ENCODE measurements at places on chromosomes 12 and 14. TPM values are rescaled to one million over a fixed set of nuclear protein-coding genes. Genes with fewer than 3 reads are reported as not detected.

- no peak for DNase-seq
- H3K4me3 ChIP-seq, result no peak overlapping the region
- H3K4me1 ChIP-seq, result no peaks in the 10 kb centered on the region
- peaks cover 12% of the 10 kb centered on the region for H3K36me3 ChIP-seq
- no peaks in the 10 kb centered on the region for H3K27me3 ChIP-seq
Observed at GRCh38 chr14:59422069-59422881, 42.9 kb downstream of the GPR135 start.

DNA sequence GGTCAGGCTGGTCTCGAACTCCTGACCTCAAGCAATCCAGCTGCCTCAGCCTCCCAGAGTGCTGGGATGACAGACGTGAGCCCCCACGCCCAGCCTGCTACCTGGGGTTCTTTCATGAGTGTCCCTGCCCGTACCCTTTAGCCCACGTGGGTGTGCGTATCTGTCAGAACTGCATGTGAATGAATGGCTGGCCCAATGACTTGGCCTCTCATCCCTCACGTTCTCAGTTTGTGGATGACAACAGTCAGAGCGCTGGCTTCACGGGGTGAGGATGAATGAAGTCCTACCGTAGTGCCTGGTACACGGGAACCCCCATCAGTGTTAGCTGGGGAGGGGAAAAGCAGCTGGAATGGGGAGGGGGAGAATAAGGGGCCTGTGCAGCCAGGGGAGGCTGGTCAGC is 16.1 kb upstream of the ZDHHC22 start:
- H3K27ac ChIP-seq, result no peak overlapping the region
- H3K4me3 ChIP-seq, result no peak overlapping the region
- DNase-seq, result no peak
- no peaks in the 10 kb centered on the region for H3K27me3 ChIP-seq
- H3K4me1 ChIP-seq, result peaks cover 18% of the 10 kb centered on the region

- peak overlapping the region; percentile 98 for H3K27ac ChIP-seq
- peaks cover 37% of the 10 kb centered on the region for H3K36me3 ChIP-seq
- peak overlapping the region; percentile 99 for H3K4me3 ChIP-seq
- no peaks in the 10 kb centered on the region for H3K27me3 ChIP-seq
- peaks cover 39% of the 10 kb centered on the region for H3K4me1 ChIP-seq
Observed at GRCh38 chr12:10721651-10722501, 1.2 kb downstream of the YBX3 start.

GRCh38 chr12:38890102-38890855 is 15.1 kb downstream of the CPNE8 start:
- no peaks in the 10 kb centered on the region for H3K36me3 ChIP-seq
- no peak overlapping the region for H3K4me3 ChIP-seq
- no peaks in the 10 kb centered on the region for H3K27me3 ChIP-seq
- no peak overlapping the region for H3K27ac ChIP-seq
- peaks cover 27% of the 10 kb centered on the region for H3K4me1 ChIP-seq

- no peaks in the 10 kb centered on the region for H3K4me1 ChIP-seq
- H3K36me3 ChIP-seq, result no peaks in the 10 kb centered on the region
- no peak overlapping the region for H3K4me3 ChIP-seq
Observed at GRCh38 chr12:2306735-2307134, 253.9 kb downstream of the CACNA1C start.

- peaks cover 22% of the 10 kb centered on the region for H3K4me1 ChIP-seq
- peak overlapping the region; percentile 95 for H3K27ac ChIP-seq
- H3K36me3 ChIP-seq, result peaks cover 11% of the 10 kb centered on the region
- H3K4me3 ChIP-seq, result peak overlapping the region; percentile 75
- peak; percentile 47 for DNase-seq
Observed at GRCh38 chr12:52052468-52053186, 1.4 kb downstream of the NR4A1 start.

- H3K36me3 ChIP-seq, result peaks cover 24% of the 10 kb centered on the region
- no peaks in the 10 kb centered on the region for H3K27me3 ChIP-seq
- no peak overlapping the region for H3K4me3 ChIP-seq
- no peak for DNase-seq
Observed at GRCh38 chr14:74508844-74509428, 15.4 kb downstream of the ISCA2 start.

Gene GPD1
- 0.37 TPM for total RNA-seq

Gene DBX2
- not detected for total RNA-seq

- H3K4me1 ChIP-seq, result no peaks in the 10 kb centered on the region
- no peak overlapping the region for H3K27ac ChIP-seq
- H3K27me3 ChIP-seq, result no peaks in the 10 kb centered on the region
- no peaks in the 10 kb centered on the region for H3K36me3 ChIP-seq
- no peak overlapping the region for H3K4me3 ChIP-seq
- no peak for DNase-seq
Observed at GRCh38 chr12:39966721-39967120, 139.2 kb downstream of the SLC2A13 start.

DNA sequence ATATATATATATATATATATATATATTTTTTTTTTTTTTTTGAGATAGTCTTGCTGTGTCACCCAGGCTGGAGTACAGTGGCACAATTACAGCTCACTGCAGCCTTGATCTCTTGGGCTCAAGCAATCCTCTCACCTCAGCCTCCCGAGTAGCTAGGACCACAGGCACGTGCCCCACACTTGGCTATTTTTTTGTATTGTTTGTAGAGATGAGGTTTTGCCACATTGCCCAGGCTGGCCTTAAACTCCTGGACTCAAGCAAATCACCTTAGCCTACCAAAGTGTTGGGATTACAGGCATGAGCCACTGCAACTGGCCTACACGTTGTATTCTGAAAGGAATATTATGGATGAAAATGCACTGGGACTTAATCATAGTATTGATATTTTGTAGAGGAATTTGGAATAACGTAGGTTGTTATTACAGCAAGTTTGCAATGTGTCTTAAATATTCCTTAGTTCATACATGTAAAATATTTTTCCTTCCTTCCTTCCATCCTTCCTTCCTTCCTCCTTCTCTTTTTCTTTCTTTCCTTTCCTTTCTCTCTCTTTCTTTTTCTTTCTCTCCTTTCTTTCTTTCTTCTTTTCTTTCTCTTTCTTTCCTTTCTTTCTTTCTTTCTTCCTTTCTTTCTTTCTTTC is 862 bp downstream of the KLRB1 start:
- no peak for DNase-seq
- no peak overlapping the region for H3K27ac ChIP-seq
- H3K27me3 ChIP-seq, result no peaks in the 10 kb centered on the region
- peaks cover 1% of the 10 kb centered on the region for H3K36me3 ChIP-seq
- H3K4me1 ChIP-seq, result no peaks in the 10 kb centered on the region
- no peak overlapping the region for H3K4me3 ChIP-seq

Gene TMEM63C
- 5.1 TPM for total RNA-seq

GRCh38 chr12:109870648-109871047 is 9.7 kb downstream of the GLTP start:
- no peak overlapping the region for H3K4me3 ChIP-seq
- H3K27me3 ChIP-seq, result no peaks in the 10 kb centered on the region
- no peak overlapping the region for H3K27ac ChIP-seq
- no peak for DNase-seq
- H3K4me1 ChIP-seq, result peaks cover 8% of the 10 kb centered on the region

GRCh38 chr14:77645520-77646230 is 29.2 kb upstream of the SPTLC2 start:
- no peaks in the 10 kb centered on the region for H3K4me1 ChIP-seq
- no peak overlapping the region for H3K4me3 ChIP-seq
- no peak for DNase-seq

- no peaks in the 10 kb centered on the region for H3K27me3 ChIP-seq
- no peak overlapping the region for H3K4me3 ChIP-seq
- peaks cover 6% of the 10 kb centered on the region for H3K4me1 ChIP-seq
- H3K36me3 ChIP-seq, result no peaks in the 10 kb centered on the region
- DNase-seq, result no peak
Observed at GRCh38 chr12:12323591-12323990, 26.5 kb downstream of the MANSC1 start.

GRCh38 chr14:75689012-75689411 is 28.0 kb downstream of the TTLL5 start:
- no peak overlapping the region for H3K4me3 ChIP-seq
- no peak for DNase-seq
- no peak overlapping the region for H3K27ac ChIP-seq
- H3K27me3 ChIP-seq, result no peaks in the 10 kb centered on the region

DNA sequence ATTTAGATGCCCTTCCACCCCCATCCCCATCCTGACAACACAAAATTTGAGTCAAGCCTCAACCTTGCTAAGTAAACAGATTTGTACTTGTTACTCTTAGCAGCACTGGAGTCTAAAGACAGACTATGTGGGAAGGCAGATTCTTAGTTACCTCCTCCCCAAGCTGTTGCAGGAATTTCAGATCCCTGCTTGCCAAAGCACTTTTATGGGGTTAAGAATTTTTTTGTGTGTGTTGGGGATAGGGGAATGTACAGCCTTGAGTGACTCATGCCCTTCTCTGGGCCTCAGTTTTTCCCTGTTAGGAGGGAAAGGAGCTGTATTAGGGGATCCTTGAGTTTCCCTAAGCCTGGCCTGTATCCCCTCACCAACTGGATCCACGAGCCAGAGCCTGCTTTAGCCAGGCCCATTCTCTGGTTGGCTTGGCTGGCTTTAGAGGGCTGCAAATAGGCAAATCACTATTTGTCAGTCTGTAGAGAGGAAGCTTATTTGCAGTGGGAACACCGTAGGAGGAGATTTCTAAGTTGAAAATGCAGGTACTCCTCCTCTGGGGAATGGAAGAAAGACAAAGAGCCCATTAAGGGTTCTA is 27.7 kb upstream of the RNU6-8 start:
- peak; percentile 14 for DNase-seq
- H3K27ac ChIP-seq, result peak overlapping the region; percentile 7
- H3K27me3 ChIP-seq, result no peaks in the 10 kb centered on the region
- peaks cover 29% of the 10 kb centered on the region for H3K4me1 ChIP-seq
- H3K4me3 ChIP-seq, result no peak overlapping the region

- H3K36me3 ChIP-seq, result no peaks in the 10 kb centered on the region
- H3K4me1 ChIP-seq, result no peaks in the 10 kb centered on the region
- no peak overlapping the region for H3K4me3 ChIP-seq
- DNase-seq, result no peak
- H3K27me3 ChIP-seq, result no peaks in the 10 kb centered on the region
Observed at GRCh38 chr12:33794954-33795353, 227.3 kb upstream of the ALG10 start.

GRCh38 chr12:50924131-50924438 is 28.3 kb upstream of the HIGD1C start:
- H3K4me3 ChIP-seq, result peak overlapping the region; percentile 96
- no peak for DNase-seq
- peak overlapping the region; percentile 93 for H3K27ac ChIP-seq
- no peaks in the 10 kb centered on the region for H3K27me3 ChIP-seq
- H3K36me3 ChIP-seq, result peaks cover 6% of the 10 kb centered on the region

DNA sequence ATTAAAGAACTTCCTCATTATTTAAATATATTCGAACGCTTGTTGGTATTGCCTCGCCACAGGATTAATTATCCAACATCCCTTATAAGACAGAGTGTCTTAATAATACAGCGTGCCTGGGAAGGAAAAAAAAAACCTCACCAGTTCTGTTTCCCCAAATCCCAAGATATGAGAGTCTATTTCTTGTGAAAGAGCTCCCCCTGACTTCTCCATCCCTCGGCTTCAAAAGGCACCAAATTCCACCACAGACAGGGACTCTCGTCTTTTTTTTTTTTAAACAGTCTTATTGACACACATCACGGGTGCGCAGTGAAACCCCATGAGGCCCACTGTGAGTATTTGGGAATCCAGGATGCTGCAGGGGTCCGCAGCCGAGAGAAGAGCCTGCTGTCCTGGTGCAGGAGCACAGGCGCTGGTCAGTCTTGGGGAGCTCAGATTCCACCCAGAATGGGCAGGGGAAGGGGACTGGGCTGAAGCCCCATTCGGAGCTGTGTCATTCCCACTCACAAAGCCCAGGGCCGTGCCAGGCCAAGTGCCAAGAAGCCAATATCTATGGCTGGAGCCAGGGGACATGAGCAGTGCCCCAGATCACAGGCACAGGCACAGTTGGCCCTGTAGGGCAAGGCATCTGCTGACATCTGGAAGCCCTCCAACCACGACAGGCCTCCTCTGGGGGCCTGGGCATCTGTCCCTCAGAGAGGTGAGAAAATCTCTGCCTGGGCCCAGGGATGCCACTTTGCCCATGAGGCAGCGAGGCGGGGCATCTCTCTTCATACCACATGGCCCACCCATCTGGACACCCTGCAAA is 71.9 kb downstream of the BCL11B start:
- H3K27me3 ChIP-seq, result no peaks in the 10 kb centered on the region
- H3K27ac ChIP-seq, result no peak overlapping the region
- no peaks in the 10 kb centered on the region for H3K4me1 ChIP-seq
- H3K4me3 ChIP-seq, result no peak overlapping the region

GRCh38 chr14:50740856-50741255 is 72.8 kb upstream of the SAV1 start:
- H3K27ac ChIP-seq, result peak overlapping the region; percentile 39
- no peak overlapping the region for H3K4me3 ChIP-seq
- H3K36me3 ChIP-seq, result peaks cover 47% of the 10 kb centered on the region
- DNase-seq, result no peak

- H3K27ac ChIP-seq, result peak overlapping the region; percentile 91
- peak; percentile 38 for DNase-seq
- peaks cover 68% of the 10 kb centered on the region for H3K4me1 ChIP-seq
- no peaks in the 10 kb centered on the region for H3K27me3 ChIP-seq
Observed at GRCh38 chr12:52235822-52236361, 2.8 kb downstream of the KRT7 start.

GRCh38 chr12:109722721-109723094 is 9.1 kb downstream of the FAM222A start:
- H3K4me1 ChIP-seq, result no peaks in the 10 kb centered on the region
- no peak overlapping the region for H3K27ac ChIP-seq
- H3K27me3 ChIP-seq, result no peaks in the 10 kb centered on the region

Gene TUBA1C
- 303 TPM for total RNA-seq

Measured in MCF 10A (cell line).